ENCODE measurements at places on chromosomes 2 and 18.

GRCh38 chr2:56369316-56369715, 185.5 kb downstream of the CCDC85A start:
- DNase-seq: no peak

DNA sequence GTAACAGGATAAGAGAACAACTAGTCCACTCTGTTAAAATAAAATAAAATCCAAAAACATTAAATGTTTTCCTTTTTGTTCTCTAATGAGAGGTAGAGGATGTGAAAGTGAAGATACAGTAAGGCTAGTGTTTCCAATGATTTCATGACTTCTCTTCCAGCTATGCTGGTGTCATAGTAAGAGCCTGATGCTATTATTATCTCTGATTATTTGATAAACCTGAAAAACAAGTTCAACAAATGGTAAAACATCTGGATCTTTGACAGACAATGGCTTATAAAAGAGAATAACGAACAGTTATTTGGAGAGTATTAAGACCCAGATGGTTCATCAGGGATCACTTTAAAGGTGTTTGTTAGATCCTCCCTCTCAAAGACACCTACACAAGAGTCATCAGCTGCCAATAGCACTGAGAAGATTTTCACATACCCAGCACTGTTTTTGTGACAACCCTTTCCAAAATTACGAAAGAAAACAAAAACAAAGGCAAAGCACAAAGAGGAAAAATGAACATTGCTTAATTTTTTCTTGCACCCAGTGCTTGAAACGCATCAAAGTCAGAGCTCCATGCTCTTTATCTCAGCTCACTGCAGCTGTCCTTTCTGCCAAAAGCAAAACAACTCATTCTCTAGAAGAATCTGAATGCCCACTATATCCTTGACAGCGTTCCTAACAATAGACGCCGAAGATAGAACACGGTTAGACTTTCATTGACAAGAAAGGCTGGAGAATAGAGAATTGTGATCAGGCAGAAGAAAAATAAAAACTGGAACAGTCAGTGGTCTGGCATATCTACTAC, 168.6 kb downstream of the SLC8A1 start:
- no peak for DNase-seq

DNA sequence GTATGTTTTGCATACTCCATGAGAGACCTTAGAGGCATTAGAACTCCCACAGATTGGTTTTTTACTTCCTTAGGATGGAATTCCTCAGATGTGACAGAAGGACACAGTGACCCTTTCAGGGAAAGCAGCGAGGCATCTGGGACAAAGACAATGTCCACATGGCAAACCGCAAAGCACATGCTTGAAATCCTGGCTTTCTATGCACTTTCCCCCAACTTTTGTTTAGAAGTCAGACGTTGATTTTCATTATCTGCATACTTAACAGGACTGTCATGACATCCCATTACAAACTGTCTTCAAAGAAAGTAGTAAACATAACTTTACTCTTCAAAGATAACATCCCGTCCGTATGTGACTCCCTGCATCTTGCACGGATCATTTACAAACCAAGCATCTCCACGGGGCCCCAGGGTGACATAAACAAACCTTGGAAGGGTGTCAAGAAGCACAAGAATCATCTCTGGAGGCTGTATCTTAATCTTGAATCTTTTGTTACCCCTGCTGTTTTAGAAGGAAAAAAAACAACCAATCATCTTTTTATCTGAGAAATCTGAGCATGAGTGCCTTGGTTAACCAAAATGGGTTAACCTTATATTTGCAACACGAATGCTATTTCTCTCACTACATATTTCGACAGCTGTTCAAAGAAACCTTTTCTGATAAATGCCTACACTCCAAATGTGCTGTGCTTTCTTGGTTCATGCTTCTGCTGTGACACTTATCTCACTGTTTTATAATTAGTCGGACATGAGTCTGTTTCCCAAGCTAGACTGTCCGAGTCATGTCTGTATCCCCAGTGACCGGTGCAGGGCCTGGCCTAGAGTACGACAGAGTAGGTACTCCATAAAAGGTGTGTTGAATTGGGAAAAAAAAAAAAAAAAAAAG, 90.8 kb downstream of the CCBE1 start:
- DNase-seq: no peak

DNA sequence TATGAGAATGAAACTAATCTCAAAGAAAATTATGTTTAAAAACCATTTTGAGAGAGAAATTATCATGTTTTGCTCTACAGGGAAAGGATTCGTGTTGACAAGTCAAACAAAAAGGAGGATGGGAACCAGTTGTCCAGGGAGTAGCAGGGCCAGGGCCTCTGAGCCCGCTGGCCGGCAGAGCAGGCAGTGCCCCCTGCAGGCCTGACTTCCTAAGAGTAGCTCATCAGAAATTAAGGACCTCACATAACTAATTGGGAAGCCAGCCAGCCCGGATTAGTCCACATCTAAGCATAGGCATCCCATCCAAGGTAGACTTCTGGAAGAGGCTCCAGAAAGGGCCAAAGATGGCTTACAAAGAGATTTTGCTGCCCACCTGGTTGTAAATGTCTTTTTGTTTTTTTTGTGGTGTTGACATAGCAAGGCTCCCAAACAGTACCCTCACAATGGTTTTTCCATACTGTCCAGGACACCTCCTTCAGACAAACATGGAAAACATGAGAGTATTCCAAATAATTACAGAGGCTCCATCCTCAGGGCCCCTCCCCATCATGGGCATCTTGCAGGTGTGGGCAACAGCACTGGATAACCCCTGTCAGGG, 241.2 kb upstream of the TANK start:
- DNase-seq: peak; percentile 12

DNA sequence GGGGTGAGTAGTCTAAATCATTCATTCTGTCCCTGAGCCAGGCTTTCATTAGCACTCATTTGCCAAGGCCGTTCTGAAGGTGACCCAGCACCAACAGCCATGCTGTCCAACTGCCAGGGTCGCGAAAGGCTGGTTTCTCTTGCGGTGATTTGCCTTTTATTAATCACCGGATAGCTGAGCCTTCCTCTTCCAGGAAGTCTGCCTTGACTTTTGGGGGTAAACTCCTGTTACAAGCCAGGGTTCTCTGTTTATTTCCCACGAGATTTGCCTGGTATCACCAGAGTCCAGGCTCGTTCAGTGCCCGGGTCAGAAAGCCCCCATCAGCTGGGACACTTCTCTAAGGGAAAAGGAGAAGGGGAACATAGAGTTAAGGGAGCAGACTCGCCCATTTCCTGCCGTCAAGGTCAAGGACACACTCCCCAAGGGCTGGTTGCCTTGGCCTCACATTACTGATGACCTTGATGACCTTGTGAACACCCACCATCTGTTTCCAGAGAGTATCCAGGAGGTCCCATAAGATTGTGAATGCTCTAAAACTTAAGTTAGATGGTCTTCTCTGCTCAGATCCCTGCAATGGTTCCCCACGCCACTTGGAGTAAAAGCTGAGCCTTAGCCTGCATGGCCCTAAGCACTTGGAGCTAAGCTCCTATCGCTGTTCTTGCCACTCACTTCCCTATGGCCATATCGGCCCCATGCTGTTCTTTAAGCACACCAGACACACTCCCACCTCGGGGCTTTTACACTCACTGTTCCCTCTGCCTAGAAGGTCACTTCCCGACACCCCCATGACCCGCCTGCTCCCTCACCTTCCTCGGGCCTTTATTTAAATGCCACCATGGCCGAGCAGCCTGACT, 118.0 kb upstream of the STPG4 start:
- no peak for DNase-seq

DNA sequence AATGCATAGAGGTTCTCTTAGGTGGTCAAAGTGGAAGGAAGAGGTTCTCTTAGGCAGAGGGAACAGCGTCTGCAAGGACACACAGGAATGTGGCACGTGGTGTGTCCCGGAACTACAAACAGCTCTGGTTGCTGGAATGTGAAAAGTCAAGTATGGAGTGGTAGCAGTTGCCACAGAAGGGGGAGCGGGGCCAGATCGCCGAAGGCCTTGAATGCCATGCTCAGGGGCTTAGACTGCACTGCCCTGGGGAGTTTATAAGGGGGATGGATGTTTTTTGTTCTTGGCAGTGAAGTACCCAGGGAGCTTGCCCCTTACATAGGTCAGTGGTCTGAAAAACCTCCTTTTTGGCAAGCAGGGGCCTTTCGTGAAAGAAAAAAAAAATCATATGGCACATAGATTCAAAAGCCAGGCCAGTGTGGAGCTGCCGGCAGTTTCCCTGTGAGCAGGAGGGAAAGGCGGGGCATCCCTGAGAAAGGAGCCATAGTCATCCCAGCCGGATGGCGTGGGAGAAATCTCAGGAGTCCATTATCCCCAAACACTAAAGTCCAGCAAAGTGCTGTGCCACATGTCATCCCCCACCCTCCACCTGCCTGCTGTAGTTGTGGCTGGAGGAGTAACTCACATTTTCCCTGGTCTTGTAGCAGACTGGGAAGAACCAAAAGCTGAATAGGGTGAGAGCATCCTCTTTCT, 45.4 kb downstream of the GORASP2 start:
- no peak for DNase-seq

DNA sequence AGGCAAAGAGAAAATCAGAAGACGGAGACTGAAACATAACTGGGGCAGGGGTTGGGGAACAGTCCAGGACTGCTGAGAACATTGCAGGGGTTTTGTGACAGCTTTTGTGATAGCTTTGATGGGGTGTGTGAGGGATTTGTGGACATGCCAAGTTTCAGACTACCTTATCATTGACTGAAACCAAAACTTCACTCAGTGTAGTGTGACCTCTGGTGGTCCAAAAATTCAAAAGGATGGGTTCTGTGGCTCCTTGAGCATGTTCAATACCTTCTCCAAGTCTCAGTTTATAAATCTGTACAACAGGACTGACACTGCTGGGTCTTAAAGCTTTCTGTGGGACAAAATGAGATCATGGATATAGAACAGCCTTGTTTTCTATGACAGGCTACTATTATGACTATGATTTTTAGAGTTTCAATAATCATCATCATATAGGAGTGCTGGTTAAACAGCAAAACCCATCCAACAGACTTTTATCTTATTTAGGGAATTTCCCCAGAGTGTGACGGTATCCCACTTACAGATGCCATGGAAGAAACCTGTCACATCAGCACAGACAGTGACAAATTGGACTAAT, 259.2 kb upstream of the SLC14A2 start:
- DNase-seq: no peak

- no peak for DNase-seq
These were observed 25.5 kb upstream of the IHH start for GRCh38 chr2:219086196-219086595.

DNA sequence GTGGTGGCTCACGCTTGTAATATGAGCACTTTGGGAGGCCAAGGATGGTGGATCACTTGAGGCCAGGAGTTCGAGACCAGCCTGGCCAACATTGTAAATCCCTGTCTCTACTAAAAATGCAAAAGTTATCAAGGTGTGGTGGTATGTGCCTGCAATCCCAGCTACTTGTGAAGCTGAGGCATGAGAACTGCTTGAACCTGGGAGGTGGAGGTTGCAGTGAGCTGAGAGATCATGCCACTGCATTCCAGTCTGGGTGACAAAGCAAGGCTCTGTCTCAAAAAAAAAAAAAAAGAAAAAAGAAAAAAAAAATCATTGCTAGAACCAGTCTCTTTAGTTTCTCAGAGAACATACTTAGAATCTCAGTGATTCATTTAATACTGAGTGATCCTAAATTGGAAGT, 217.1 kb downstream of the DYM start:
- DNase-seq: no peak

GRCh38 chr2:154698721-154699574, 453 bp downstream of the KCNJ3 start:
- DNase-seq: no peak

- no peak for DNase-seq
These were observed 132.7 kb upstream of the CTAGE1 start for GRCh38 chr18:22550366-22550765.

- DNase-seq: no peak
These were observed 55.4 kb upstream of the UPP2 start for GRCh38 chr2:158046121-158046880.

DNA sequence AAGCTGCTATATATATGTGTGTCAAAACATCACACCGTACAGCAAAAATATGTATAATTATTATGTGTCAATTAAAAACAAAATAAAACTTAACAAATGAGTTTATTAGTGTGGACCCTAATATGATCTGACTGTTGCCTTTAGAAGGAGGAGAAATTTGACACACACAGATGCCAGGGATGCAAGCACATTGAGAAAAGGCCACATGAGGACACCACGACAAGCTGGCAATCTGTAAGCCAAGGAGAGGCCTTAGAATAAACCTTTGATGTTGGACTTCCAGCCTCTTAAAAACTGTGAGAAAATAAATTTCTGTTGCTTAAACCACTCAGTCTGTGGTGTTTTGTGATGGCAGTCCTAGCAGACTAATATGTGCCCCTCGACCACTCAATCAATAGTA, 214.7 kb downstream of the KCNS3 start:
- DNase-seq: no peak

GRCh38 chr2:40395169-40396073, 56.5 kb downstream of the SLC8A1 start:
- no peak for DNase-seq

DNA sequence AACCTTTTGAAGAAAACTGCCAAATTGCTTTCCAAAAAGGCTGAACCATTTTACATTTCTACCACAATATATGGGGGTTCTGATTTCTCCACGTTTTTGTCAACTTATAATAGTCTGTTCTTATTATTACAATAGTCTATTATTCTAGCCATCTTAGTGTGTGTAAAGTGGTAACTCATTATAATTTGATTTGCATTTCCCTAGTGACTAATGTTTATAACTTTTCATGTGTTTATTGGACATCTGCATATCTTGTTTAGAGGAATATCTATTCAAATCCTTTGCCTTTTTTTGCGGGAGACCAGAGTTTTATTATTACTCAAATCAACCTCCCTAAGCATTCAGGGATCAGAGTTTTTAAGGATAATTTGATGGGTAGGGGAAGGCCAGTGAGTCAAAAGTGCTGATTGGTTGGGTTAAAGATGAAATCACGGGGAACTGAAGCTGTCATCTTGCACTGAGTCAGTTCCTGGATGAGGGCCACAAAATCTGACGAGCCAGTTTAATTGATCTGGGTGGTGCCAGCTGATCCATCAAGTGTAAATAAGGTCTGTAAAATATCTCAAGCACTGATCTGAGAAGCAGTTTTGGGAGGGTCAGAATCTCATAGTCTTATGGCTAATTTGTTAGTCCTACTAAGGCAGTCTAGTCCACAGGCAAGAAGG, 303.4 kb upstream of the NCKAP5 start:
- DNase-seq: no peak

- DNase-seq: no peak
These were observed 1105.2 kb upstream of the ZEB2 start for GRCh38 chr2:145625111-145625510.

- no peak for DNase-seq
These were observed 888.5 kb upstream of the FSHR start for GRCh38 chr2:50042771-50043170.

- no peak for DNase-seq
These were observed 224.1 kb upstream of the PARD3B start for GRCh38 chr2:204321027-204321800.

DNA sequence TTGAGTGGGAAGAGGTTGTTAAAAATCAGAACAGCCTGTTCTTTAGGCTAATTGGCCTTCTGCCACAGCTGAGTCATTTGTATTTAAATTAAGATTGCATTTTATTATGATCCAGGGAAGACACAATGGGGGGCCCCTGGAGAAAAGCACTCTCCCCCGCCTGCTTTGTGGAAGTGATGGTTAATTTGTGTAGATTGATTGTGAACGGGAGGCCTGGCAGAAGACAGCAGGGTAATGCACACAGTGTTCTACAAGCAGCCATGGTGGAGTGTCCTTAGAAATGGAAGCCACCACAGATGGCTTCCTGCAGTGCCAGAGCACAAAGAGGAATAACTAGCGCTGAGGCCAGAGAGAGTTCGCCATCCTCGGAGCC, 19.6 kb downstream of the RAMP1 start:
- no peak for DNase-seq

Measured in NCI-H2029 treated with DMSO at 0.1 percent for 48 hours (cell line).